HT-29 (cell line): ENCODE measurements at places on chromosomes 6 and 20.

DNA sequence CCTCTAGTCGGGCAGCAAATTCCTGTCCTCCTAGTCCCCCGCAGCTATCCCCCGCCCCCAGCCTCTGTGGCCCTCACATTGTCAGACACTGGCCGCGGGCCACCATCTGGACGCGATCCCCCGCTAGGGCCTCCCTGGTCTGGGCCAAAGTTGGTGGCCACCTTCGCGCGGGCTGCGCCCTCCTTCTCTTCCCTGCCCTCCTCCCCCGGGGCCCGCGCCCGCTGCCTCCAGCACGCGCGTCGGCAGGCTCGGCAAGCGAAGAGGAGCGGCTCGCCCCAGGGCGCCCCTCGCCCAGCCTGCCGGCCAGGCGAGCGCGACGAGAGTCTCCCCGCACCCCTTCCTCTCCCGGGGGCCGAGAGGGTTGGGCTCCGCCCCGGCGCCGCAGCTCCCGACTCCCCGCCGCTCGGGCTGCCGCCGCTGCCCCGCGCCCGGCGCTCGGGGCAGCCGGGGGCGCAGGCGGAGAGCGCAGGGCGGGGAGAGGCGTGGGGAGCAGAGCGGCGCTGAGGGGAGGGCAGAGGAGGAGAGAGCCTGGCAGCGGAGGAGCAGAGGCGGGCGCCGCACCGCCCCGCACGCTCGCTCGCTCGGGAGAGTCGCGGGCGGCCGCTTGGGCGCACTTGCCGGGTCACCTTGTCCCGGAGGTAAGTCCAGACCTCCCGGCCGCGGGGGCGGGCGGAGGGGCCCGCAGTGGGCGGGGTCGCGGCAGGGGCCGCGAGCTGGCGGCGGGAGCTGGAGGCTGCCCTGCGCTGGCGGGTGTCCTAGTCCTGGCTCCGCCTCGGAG lies at the start of gene SYNDIG1:
SYNDIG1 (plus strand) TSS at position 514 of the 778 bp plus-strand sequence. CDS start 73,469 bp downstream, outside the sequence.
- no peak for DNase-seq

GRCh38 chr6:108564178-108564577 lies 3.5 kb downstream of the FOXO3 start:
- DNase-seq: no peak

DNA sequence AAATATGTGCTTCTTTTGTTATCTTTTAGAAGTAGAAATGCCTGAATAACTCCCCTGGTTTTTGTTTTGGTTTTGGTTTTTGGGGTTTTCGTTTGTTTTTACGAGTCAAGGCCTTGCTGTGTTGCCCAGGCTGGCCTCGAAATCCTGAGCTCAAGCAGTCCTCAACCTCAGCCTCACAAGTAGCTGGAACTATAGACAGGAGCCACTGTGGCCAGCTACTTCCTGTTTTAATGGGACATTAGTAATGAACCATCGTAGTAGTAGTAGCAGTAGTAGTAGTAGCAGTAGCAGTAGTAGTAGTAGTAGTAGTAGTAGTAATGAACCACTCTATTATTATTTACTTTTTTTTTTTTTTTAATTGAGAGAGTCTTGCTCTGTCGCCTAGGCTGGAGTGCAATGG lies 66.0 kb downstream of the UBR2 start:
- no peak for DNase-seq

DNA sequence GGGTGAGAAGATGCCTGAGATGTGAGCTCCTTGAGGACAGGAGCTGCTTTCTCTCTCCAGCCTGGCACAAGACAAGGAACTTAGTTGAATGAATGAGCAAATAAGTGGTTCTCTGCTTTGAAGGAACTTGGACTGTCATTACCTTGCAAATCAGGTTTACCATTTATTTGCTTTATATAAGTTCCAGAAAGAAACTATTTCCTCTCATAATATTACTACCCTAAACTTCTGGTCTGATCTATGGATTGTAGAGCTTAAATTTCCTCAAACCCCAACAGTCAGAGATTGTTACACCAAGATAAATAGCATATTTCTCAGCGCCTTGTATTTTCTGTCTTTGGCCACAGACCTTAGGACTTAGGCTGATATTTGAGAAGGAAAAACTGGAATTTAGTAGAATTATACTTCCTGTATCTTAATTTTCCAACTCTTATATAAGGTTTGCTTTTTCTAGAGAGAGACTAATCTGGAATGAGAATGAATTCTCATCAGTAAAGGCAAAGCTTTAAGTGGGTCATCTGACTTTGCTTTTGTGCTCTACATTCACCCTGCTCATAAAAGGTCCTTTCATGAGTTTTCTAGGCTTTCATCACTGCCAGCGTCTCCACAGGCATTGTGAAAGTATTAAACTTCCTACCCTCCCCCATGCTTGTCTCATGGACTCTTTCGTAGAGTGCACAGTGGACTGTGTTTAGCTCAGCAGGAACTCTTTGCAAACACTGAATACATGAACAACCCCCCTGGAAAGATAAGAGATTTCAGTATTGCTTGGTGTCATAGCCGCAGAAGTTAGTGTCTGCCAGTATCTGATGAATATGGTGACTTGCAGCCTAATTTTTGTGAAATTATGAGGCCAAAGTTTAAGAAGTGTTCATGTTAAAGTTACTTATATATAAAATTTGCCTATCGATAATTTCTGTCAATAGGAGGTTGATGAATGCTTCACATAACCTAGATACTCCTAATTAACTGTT lies 74.0 kb downstream of the PTPRA start:
- no peak for DNase-seq

DNA sequence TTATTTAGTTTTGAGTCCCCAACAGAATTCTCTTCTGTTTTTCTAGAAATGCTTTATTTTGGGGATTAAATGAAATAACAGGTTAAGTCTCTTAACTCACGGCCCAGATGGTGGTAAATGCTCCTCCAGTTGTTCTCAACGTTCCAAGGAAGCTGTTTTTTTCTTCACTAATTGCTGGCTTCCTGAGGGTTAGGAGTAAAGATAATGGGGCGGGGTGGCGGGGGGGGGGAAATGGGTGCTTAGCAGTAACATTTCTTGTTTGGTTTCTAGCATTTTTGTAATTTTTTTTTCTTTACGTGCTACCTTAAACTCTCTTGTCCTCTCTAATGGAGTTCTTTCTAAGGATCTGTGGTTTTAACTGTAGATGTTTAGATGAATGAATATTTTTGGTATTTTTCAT lies 2.2 kb downstream of the SRSF3 start:
- no peak for DNase-seq

DNA sequence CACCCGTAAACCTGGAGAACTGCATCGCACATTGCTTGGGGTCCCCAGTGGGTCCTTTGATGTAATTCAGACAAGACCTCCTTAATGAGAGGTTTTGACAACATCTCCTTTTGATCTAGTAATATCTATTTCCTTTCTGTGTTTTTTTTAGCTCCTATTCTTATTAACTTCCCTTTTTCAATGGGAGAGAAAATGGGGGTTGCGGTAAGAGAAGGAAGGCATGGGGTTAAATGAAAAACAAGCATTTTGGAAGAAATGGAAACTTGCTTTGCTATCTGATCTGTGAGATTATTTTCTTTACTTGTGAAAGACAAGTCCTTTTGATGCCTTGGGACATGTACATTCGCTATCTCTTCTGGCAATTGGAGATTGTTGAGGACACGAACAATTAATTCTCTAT lies 418.6 kb upstream of the MAN1A1 start:
- DNase-seq: no peak

DNA sequence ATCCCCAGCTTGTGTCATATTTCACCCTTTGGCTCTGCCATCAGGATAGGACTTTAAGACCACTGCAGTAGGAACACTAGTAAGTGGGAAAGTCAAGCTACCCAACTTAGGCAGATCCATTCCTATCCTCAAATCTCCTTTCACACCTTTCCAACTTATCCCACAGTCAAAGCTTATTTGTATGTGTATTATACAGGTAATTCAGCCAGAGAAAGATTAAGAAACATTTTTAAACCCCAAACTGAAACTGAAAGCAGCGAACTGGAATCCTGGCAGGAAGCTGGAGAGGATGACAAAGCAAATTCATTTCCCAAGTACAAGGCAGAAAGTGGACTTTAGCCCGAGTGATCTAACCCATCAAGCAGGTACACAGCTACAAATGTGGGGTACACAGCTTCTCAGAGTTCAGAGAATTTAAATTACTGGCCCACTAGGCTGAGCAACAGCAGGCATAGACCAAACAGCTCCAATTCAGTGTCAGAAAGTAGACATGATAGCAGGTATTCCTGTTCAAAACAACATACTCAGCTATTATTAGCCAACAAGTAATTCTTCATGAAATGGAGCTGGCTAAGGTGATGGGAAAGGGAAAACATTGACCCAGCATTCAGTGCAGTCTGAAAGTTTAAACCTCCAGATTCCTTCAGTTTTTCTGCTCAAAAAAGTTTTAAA lies 39.1 kb downstream of the ILRUN start:
- peak; percentile 92 for DNase-seq

DNA sequence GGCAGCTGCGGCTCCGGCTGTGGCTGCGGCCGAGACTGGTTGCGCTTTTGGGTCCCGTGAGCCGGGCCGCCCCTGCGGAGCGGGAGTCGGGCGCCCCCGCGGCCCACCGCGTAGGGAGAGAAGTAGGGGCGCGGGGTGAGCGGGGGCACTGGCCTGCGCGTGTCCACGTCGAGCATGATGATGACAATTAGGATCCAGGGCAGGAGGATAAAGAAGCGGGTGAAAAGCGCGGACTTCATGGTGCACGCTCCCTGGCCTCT lies 739 bp downstream of the B3GAT2 start:
- DNase-seq: no peak

GRCh38 chr6:157036245-157036711 lies 259.1 kb downstream of the ARID1B start:
- DNase-seq: peak; percentile 68

GRCh38 chr6:71457929-71458328 lies 169.3 kb downstream of the OGFRL1 start:
- DNase-seq: peak; percentile 13

DNA sequence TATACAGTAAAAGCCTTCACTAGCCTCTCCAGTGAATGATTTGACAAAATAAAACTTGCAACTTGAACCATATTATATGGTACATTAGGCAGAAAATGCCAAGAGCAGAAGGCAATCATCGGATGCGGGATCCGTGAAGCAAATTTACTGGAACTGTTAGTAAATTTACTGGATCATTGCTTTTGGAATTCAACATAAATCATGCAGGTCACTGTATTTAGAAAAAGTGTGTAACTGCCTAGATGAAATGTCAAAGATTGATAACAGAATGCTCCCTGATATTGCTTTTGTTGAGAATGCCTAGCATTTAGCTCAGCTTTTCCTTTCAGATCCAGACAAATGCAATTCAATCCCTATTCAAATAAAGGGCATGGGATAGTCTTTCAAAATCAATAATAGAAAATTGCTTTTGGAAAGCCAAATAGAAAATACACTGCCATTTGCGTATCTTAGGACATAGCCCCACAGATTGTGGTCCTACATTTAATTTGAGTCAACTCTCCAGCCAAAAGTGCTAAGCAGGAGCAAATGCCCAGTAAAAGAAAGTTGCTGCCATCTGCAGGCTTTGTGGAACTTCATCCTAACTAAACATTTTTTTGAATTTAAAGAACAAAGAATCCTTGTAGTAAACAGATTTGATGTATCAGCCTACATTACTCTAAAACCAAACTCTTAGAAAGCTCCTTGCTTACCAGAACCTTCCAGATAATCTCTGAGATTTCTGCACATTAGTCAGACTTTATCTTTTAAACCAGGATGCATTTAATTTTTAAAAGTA lies 109.5 kb upstream of the HSF2 start:
- DNase-seq: peak; percentile 15

DNA sequence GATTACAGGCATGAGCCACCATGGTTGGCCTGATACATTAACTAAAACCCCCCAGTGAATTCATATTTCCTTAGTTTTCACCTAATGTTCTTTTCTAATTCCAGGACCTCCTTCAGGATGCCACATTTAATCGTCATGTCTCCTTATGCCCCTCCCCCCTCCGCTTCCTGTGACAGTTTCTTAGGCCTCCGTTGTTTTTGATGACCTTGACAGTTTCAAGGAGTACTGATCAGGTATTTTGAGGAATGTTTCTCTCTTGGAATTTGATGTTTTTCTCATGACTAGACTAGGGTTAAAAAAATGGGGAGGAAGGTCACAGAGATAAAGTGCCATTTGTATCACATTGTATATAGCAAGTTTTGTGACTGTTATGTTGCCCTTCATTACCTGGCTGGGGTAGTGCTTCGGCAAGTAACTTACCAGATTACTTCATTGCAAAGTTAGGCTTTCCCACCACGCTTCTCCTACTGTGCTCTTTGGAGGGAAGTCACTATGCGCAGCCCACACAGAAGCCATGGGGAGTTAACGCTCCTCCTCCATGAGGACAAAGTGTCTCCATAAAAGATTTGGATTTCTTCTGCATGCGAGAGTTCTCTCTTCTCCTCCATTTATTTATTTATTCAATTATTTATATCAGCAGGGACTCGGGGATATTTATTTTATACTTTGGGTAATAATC lies 99.5 kb downstream of the NCR2 start:
- DNase-seq: no peak

DNA sequence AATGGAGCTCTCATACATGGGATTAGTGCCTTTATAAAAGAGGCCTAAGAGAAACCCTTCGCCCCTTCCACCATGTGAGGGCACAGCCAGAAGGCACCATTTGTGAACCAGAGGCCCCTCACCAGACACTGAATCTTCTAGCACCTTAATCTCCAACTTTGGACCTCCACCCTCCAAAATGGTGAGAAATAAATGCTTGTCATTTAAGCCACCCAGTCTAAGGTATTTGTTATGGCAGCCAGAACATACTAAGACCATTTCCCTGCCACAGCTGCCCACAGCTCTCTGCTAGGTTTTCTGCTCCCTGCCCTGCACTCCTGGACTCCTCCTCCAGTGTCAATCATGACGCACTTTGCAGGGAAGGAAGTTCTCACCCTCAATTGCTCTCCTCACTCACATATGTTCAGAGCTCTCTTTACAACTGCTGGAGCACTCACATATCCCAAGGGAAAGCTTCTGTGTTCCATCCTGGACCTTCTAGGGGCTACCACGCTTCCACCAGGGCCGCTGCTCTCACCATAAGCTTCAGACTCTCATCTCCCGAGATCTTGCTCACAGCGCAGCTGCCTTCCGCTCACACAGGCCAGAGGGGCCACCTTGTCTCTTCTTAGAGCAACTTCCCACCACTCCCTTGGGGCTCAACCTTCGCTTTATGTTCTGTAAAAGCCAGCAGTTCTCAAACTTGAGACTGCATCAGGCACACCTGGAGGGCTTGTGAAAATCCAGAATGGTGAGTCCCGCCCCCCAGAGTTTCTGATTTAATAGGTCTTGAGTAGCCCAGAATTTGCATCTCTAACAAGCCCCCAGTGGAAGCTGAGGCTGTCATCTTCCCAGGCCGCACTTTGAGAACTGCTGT lies 1.6 kb upstream of the LY86 start:
- no peak for DNase-seq

- no peak for DNase-seq
Observed at GRCh38 chr20:3106658-3107463, 22.3 kb upstream of the AVP start.

- peak; percentile 40 for DNase-seq
Observed at GRCh38 chr20:31587545-31588389, 17.3 kb upstream of the ID1 start.
